ENCODE measurements at places on chromosomes 7 and 10.

GRCh38 chr10:127424594-127425264 is 124.4 kb upstream of the NPS start:
- no peak for DNase-seq

- no peak for DNase-seq
Observed at GRCh38 chr10:96906864-96907263, 74.8 kb downstream of the LCOR start.

DNA sequence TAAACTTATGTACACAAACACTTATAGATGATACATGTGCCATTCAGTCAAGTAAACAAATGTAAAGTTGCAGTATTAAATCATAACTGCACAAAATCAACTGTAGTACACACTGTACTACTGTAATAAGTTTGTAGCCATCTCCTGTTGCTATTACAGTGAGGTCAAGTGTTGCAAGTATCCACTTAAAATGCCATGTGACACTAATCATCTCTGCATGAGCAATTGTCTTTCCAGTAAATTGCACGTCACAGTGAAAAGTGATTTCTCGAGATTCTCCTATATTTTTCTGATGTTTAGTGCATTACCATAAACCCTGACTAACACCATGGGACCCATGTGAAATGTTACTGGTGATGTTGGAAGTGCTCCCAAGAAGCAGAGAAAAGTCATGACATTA is 293.3 kb upstream of the SP4 start:
- no peak for DNase-seq

GRCh38 chr7:25562673-25563182 is 334.4 kb upstream of the NPVF start:
- DNase-seq, result no peak

GRCh38 chr7:44183386-44183785 is 5.9 kb downstream of the GCK start:
- no peak for DNase-seq

GRCh38 chr7:98771519-98771918 is 98.3 kb downstream of the TMEM130 start:
- DNase-seq, result no peak

- no peak for DNase-seq
Observed at GRCh38 chr10:72367301-72367960, 12.7 kb upstream of the DNAJB12 start.

- DNase-seq, result no peak
Observed at GRCh38 chr7:82726038-82726800, 282.6 kb upstream of the CACNA2D1 start.

GRCh38 chr7:219581-220150 is 27.3 kb downstream of the FAM20C start:
- no peak for DNase-seq

DNA sequence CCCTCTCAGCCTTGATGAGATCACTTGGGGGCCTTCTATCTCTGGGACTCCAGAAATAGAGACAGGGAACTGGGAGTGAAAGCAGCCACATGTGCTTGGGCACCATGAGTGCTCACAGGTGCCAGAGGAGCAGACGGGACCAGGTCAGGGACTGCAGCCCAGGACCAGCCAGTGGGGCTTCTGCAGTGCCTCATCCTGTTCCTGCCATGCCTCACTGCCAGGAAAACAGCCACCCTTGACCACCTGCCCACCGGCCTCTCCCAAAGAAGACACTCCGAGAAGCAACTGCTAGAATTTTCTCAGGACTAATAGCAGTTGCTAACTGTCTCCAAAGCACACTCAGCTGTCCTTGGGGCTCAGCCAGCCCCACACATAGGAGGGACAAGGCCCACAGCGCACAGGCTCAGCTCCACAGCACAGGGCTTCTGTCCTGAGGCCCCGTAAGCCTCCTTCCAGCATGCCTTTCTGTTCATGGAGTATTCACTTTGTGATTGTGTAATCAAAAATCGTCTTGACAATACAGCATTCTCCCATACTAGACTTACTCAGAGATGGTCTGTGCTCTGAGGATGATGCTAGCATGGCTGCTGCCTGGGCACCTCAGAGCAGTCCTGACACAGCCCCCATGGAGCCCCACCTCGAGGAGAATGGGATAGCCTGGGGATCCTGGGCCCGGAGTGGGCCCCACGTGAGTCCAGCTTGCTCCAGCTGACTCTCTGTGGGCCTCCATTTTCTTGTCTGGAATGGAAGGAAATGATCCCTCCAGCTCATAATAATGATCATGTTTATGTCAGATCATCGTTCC is 115.7 kb upstream of the RET start:
- DNase-seq, result peak; percentile 37

DNA sequence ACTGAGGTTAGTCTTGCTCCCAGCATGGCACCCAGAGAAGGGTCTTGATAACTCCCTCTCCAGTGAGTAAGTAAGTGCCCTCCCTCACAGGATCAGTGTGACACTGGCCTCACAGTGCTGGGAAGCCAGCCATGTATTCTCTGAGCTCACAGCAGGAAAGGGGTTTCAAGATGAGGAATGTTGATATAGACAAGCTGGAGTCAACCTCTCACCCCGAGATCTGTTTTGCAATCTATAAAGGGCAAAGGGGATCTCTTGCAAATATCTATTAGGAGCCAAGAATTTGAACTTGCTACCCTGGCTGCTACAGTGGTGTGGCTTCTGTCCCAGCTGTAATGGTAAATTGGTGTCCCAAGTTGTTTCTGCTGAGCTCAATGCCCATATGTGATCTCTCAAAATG is 70.2 kb upstream of the ADAM12 start:
- DNase-seq, result no peak

DNA sequence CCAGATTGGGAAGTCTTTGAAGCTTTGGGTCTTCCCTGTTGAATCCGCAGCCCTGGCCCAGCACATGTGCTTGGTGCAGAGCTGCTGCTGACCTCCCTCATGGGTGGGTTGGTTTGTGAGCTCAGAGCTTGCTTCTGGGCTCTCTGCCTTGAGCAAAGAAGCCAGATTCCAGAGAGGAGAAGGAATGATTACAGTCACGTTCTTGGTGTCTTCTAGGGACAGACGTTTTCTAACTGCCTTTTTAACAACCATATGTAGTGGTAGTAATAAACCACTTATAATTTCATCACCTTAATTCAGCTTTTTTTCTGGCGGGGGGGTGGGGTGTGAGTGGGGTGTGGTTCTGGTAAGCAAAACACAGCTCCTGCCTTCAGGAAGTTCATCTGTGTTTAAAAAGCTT is 39.5 kb downstream of the LRMDA start:
- peak; percentile 52 for DNase-seq

DNA sequence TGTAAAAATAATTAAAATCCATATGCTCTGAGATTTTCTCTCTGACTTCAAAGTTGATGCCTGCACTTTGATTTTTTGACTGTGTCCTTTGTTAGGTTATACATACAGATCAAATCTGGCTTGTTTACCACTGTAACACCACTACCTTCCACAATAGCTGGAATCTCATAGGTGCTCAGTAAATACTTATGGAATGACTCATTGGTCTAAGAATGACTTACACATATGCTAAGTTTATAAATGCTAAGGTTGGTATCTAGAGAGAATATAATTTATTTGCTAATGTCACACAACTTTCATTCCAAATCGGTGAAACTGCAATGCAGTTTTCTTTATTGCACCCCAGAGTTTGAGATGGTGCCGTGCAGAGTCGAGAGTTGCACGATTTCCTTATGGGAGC is 578.5 kb downstream of the SH2D4B start:
- no peak for DNase-seq

- DNase-seq, result peak; percentile 55
Observed at GRCh38 chr10:75403939-75404814, 2.6 kb upstream of the ZNF503 start.

- DNase-seq, result no peak
Observed at GRCh38 chr7:33578166-33578565, 327.2 kb upstream of the BMPER start.

DNA sequence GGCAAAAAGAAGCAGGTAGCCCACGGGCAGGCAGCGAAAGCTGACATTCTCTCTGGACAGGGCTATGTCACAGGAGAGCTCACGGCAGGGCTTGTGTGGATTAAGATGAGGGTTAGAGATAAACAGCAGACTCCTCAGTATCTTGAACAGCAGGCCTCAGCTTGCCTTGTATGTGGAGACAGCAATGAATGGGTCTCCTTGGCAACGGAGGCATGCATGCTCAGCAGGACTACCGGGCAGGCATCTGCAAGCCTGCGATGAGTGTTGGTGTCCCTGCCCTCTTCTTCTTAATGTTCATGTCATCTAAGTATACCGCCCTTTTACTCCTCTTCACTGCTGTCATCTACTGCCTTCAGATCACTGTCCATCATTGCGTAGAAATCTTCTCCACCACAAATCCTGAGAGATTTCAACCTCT is 81.9 kb upstream of the C1GALT1 start:
- no peak for DNase-seq

DNA sequence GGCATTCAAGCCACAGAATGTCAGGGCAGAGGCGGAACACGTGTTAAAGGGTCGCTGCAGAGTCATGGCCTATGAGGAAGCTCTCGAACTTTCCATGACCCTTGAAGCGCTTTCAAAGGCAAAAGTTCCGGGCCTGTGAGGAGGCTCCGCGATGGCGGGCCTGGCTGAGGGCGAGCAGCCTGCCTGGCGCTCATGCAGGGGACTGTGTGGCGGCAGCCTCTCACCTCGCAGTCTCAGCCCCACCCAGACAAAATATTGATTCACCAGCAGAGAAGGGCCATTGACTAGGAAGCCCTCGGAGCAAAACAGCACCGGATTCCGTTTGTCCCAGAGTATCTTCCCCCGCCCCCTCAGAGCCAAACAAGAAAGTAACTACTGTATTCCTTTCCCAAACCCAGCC is 12.8 kb upstream of the CNNM1 start:
- no peak for DNase-seq

- DNase-seq, result no peak
Observed at GRCh38 chr10:48574817-48575380, 30.0 kb downstream of the ARHGAP22 start.

DNA sequence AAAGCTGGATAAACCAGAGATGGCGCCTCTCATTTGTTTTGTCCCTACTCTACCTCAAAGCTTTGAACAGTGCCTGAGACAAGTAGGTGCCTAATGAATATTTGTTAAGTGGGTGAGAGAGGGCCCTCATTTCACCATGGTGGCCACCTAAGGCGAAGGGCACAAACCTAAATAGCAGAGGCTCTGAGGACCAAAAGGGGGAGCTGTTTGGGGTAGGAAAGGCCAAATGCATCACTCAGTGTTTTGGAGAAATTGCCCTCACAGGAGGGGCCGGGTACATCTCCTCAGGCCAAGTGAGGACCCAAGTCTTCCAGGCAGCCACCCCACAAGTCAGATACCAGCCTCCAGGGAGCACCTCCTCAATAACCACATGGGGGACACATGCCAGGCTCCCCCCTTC is 14.0 kb downstream of the IMPDH1 start:
- no peak for DNase-seq

DNA sequence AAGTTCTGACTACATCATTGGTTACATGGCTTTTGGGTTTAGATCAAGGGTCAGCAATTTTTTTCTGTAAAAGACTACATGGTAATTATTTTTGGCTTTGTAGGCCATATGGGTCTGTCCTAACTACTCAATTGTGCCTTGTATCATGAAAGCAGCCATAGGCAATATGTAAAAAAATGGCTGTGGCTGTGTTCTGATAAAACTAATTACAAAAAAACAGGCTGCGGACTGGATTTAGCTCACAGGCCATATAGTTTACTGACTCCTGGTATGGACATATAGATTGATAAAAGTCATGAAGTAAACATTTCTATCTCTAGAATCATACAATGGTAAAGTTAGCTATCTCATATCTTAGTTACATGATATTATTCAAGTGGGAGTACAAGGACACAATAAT is 375.4 kb downstream of the THSD7A start:
- no peak for DNase-seq

All from ureter (tissue), 1 donor.